Caki2 (cell line): ENCODE measurements at places on chromosomes 2 and 18. TPM values are rescaled to one million over a fixed set of nuclear protein-coding genes. Genes with fewer than 3 reads are reported as not detected.

Gene GALNT13
- total RNA-seq = not detected in 2 replicates

DNA sequence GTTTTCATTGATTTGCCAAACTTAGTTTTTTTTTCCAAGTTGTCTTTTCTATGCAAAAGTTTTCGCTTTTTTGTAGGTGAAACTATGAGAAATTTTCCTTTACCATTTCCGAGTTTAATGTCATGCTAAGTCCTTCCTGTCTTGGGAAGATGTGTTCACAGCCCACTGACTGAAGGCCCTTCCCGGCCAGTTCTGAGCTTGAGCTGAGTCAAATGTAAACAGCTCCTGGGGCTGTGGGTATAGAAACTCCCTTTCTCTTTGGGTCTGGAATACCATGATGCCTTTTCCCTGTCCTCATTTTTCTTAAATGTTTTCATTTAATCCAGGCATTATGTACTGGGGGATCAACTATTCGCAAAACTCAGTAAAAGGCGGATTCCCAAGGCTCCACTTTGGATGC lies 69.8 kb upstream of the IL1R1 start:
- DNase-seq = no peak

GRCh38 chr2:154758871-154759270 lies 60.4 kb downstream of the KCNJ3 start:
- DNase-seq = no peak

Gene DOCK10
- 11.6 and 15.1 TPM in 2 replicates for total RNA-seq

DNA sequence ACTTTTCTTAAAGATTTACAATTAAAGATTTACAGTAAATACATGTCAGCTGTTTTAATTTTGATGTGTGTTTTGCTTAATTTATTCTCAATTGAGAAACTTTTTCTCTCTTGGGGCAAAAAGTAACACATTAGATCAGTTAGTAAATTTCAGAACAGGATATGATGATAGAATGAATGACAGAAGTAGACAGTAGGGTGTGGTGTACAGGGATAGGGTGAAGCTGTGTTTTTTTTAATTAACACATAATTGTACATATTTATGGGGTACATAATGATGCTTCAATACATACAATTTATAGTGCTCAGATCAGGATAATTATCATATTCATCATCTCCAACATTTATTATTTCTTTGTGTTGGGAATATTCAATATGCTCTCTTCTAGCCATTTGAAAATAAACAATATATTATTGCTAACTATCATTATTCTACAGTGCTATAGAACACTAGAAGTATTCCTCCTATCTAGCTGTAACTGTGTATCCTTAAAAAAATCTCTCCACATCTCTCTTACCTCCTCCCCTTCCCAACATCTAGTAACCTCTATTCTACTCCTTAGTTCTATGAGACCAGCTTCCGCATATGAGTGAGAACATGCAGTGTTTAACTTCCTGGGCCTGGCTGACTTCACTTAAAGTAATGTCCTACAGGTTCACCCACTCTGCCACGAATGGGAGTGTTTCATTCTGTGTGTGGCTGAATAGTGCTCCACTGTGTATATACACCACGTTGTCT lies 175.2 kb downstream of the SNTG2 start:
- DNase-seq = no peak

Gene TUBA4A
- 23.9 and 24.9 TPM in 2 replicates for total RNA-seq

Gene HNMT
- total RNA-seq = 4.9 and 7.5 TPM in 2 replicates

Gene C2orf66
- not detected in 2 replicates for total RNA-seq

DNA sequence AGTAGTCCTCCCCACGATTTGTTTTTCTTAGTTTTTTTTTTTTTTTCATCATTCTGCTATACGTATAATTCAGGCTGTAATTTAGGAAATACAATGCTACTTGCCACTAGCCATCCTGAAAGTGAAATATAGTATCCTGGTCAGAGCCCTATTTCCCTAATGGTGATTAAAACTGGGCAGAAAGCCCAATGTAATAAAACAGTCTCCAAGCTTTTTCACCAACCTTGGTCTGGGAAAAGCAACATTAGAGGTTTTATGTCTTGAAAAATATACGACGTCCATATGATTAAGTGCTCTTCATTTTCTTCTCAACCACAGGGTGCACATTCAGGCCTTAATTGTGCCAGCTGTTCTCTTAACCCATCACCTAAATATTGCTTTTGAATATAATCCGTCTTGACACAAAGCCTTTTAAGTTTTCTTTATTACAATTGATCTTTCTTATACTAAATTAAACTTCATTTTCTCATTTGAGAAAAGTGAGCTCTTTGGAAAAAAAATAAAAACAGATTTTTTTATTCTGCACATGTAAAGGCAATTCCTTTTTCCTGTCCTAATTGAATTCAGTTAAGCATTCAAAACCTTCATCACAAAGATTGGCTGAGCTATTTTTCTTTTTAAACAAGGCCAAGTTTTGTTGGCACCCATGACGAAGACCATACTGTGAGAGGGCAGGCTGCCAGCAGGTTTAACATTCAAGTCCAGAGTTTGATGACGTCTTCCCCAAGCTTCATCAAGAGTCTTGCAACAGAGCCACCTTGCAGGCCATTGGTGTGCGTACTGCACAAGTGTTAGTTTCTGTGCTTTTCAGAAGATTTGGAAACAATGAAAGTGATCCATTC lies 52.7 kb downstream of the MAP2 start:
- DNase-seq = peak; percentile 72

Gene BBS5
- 2.0 and 6.2 TPM in 2 replicates for total RNA-seq

GRCh38 chr2:130837175-130837810 lies 579 bp downstream of the ARHGEF4 start:
- no peak for DNase-seq

Gene MYO7B
- total RNA-seq = not detected in 2 replicates

GRCh38 chr18:49652881-49653724 lies 91.2 kb downstream of the LIPG start:
- no peak for DNase-seq

Gene SLC40A1
- total RNA-seq = 7.4 and 7.9 TPM in 2 replicates
